ENCODE measurements at places on chromosomes 5 and 9.

DNA sequence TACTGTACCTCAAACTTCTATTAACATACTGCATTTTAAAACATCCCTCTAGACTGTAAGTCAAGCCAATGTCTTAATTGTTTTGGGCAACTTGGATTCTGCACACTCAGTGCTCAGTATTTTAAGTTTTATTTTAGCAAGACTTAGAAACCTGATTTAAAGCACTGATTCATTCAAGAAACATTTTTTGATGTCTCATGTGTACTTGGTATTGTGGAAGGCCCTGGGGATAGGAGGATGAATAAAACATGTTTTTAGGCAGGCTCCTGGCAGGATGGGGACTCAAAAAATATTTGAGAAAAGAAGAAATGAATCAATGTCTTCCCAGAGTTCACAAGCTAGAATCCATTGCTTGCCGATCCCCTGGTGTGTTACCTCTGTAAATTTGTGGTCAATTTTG is 334.0 kb upstream of the PUM3 start:
- peaks cover 2% of the 10 kb centered on the region for H3K4me1 ChIP-seq
- H3K27me3 ChIP-seq = peaks cover 42% of the 10 kb centered on the region
- H3K36me3 ChIP-seq = no peaks in the 10 kb centered on the region

GRCh38 chr5:36396640-36397039 is 94.9 kb upstream of the RANBP3L start:
- no peak overlapping the region for H3K27ac ChIP-seq
- peaks cover 26% of the 10 kb centered on the region for H3K27me3 ChIP-seq
- H3K4me3 ChIP-seq = no peak overlapping the region

DNA sequence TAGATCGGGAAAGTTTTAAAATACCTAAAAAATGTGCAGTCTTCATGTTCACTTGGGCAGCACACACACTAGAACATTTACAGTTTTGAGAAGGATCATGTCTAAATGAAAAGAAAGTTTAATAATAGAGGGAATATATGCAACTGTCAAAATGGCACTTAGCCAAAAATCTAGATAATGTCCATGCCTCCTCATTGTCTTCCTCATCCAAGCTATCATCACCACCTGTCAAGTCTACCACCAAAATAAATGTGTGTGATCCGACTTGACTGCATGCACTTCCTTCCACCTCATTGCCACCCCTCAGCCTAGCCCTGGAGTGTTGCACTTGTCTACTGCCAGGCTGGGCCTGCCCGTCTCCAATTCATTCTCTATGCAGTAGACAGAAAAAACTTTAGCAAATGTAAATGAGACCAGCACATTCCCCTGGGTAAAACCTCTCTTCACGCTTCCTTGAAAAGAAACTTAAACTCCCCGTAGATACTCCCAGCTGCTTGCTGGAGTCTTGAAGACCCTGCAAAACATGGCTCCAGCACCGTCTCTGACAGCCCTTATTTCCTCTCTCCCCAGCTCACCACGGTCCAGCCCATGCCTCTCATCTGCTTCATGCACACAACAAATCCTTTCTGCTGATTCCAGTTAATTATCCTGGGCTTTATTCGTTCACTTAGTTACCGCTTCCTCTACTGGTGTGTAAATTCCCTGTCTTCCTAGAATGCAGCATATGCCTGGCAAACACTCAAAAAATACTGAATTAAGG is 66.9 kb downstream of the FANCC start:
- H3K27me3 ChIP-seq = no peaks in the 10 kb centered on the region
- no peak overlapping the region for H3K4me3 ChIP-seq
- no peaks in the 10 kb centered on the region for H3K4me1 ChIP-seq
- H3K27ac ChIP-seq = no peak overlapping the region
- no peak for DNase-seq

- H3K4me3 ChIP-seq = no peak overlapping the region
- no peaks in the 10 kb centered on the region for H3K36me3 ChIP-seq
- no peak overlapping the region for H3K27ac ChIP-seq
- H3K27me3 ChIP-seq = peaks cover 14% of the 10 kb centered on the region
- DNase-seq = no peak
- H3K4me1 ChIP-seq = no peaks in the 10 kb centered on the region
These were observed 308.9 kb downstream of the SLIT3 start for GRCh38 chr5:168992016-168992415.

GRCh38 chr5:50325237-50325832 is 115.8 kb downstream of the EMB start:
- DNase-seq = no peak
- peaks cover 15% of the 10 kb centered on the region for H3K4me1 ChIP-seq
- peaks cover 3% of the 10 kb centered on the region for H3K36me3 ChIP-seq
- no peaks in the 10 kb centered on the region for H3K27me3 ChIP-seq

DNA sequence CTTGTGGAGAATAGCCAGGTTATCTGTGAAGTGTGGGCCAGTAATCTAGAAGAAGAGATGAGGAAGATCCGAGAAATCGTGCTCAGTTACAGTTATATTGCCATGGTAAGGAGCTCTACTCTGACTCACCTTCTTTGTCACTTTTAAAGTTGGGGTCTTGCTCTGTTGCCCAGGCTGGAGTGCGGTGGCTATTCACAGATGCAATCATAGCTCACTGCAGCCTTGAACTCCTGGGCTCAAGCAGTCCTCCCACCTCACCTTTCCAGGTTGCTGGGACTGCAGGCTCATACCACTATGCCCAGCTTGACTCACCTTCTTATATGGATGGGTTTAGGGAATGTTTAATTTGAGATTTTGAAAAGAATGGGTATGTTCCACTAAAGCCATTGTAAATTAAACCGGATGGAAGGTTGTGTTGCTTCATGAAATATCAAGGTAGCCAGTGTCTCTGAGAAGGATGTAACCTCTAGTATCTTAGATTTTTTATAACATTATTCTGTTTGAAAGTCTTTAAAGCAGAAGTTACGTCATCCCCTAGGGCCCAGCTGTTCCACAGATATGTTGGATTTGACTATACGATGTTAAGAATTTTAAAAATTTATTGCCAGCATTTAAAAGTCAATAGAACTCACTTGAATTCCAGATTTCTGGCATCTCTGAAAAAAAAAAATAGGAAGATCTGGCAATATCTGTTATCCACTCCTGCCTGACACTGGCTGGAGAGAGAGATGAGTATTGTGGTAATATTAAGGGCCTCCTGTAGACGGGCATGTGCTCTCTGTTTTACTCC is 5.1 kb downstream of the CNOT8 start:
- no peak for DNase-seq
- no peaks in the 10 kb centered on the region for H3K27me3 ChIP-seq
- peaks cover 51% of the 10 kb centered on the region for H3K4me1 ChIP-seq
- H3K27ac ChIP-seq = no peak overlapping the region
- H3K36me3 ChIP-seq = peaks cover 53% of the 10 kb centered on the region

GRCh38 chr9:21443849-21444625 is 3.8 kb downstream of the IFNA1 start:
- H3K4me1 ChIP-seq = peaks cover 21% of the 10 kb centered on the region
- no peaks in the 10 kb centered on the region for H3K36me3 ChIP-seq
- peak; percentile 47 for DNase-seq
- H3K27me3 ChIP-seq = peaks cover 26% of the 10 kb centered on the region
- H3K27ac ChIP-seq = peak overlapping the region; percentile 75

DNA sequence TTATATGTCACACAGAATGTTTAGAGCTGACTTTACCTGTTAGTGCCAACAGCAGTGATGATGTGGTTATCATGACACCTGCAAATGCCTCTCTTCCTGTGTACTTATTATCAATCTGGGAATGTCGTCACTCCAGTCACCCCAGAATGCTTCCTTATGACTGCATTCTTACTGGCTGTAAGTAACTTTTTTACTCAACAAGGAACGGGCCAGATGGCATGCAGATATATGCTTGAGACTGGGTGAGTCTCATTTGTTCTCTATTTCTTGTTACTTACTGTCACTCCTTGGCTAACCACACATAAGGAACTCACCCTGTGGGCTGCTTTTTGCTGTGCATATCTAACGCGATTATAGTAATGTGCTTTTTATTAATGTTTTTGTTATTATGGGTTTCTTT is 385.5 kb upstream of the MEF2C start:
- H3K36me3 ChIP-seq = no peaks in the 10 kb centered on the region
- H3K27ac ChIP-seq = no peak overlapping the region
- no peak for DNase-seq
- H3K27me3 ChIP-seq = no peaks in the 10 kb centered on the region

GRCh38 chr5:158940977-158941376 is 158.7 kb downstream of the EBF1 start:
- no peak for DNase-seq
- no peaks in the 10 kb centered on the region for H3K36me3 ChIP-seq
- no peaks in the 10 kb centered on the region for H3K4me1 ChIP-seq
- no peak overlapping the region for H3K27ac ChIP-seq
- H3K4me3 ChIP-seq = no peak overlapping the region

GRCh38 chr9:124780060-124780756 is 3.3 kb downstream of the OLFML2A start:
- no peak overlapping the region for H3K27ac ChIP-seq
- no peak for DNase-seq
- H3K4me3 ChIP-seq = no peak overlapping the region

DNA sequence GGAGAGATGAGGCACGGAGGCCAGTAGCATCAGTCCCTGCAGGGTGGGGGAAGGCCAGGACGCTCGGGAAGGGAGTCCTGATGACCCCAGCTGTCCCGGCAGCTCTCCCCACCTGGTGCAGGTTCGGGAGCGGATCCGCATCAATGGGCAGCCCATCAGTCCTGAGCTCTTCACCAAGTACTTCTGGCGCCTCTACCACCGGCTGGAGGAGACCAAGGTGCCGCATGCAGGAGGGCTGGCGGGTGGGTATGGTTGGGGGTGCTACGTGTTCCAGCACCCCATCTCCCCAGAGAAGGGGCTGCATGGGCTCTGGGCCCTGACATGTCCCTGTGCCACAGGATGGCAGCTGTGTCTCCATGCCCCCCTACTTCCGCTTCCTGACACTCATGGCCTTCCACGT is 4.2 kb downstream of the FPGS start:
- H3K27me3 ChIP-seq = no peaks in the 10 kb centered on the region
- peaks cover 30% of the 10 kb centered on the region for H3K36me3 ChIP-seq
- no peak for DNase-seq
- H3K27ac ChIP-seq = no peak overlapping the region
- no peak overlapping the region for H3K4me3 ChIP-seq
